ENCODE measurements at places on chromosomes 12 and 14. TPM values are rescaled to one million over a fixed set of nuclear protein-coding genes. Genes with fewer than 3 reads are reported as not detected.

KRT74 gene
- total RNA-seq: not detected

KRT82 gene
- not detected for total RNA-seq

CMKLR1 gene
- total RNA-seq: 0.05 TPM

PLA2G1B gene
- not detected for total RNA-seq

MYO1A gene
- 0.10 TPM for total RNA-seq

SLC2A14 gene
- 0.60 TPM for total RNA-seq

VWF gene
- 0.27 TPM for total RNA-seq

GPN3 gene
- total RNA-seq: 31.2 TPM

NPC2 gene
- 244 TPM for total RNA-seq

PIANP gene
- 0.96 TPM for total RNA-seq

CIROP gene
- not detected for total RNA-seq

P2RX7 gene
- not detected for total RNA-seq

RNF212B gene
- total RNA-seq: not detected

C12orf60 gene
- total RNA-seq: 1.3 TPM

EPYC gene
- total RNA-seq: not detected

NRXN3 gene
- total RNA-seq: 1.3 TPM

KRT3 gene
- 0.06 TPM for total RNA-seq

LHX5 gene
- 0.06 TPM for total RNA-seq

GDF3 gene
- total RNA-seq: not detected

OR6C76 gene
- total RNA-seq: not detected
